ENCODE measurements at places on chromosomes 2 and 18.

GRCh38 chr2:160679686-160680085 lies 186.1 kb upstream of the RBMS1 start:
- DNase-seq = no peak

GRCh38 chr2:105747991-105748390 lies 3.3 kb downstream of the NCK2 start:
- no peak for DNase-seq

DNA sequence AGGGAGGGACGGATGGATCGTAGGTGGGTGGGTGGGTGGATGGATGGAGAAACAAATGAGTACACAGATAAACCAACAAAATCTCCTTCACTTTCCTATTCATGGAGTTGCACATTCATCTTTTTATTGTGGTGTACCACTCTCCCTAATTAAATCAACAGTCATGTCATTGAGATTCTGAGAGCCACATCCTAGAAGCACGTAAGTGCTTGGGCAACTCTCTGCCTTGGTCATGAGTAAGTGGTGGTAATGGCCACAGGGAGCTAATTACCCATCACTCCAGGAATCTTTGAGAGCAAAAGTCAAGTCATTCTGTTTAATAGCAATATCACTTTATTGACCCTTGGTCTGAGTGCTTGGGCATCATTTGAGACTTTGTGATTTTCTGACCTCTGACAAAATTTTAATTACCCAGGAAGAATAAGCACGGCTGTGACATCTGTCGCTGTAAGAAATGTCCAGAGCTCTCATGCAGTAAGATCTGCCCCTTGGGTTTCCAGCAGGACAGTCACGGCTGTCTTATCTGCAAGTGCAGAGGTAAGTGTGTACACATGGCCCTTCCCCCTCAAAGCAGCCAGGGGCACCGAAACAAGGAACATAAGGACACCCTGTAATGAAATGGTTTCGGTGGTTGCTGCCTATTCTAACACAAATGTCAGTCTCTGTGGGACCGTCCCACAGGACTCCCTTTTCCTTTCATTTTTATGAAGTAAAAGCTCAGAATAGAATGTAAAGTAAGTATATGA lies 85.9 kb downstream of the FEZ2 start:
- DNase-seq = no peak

DNA sequence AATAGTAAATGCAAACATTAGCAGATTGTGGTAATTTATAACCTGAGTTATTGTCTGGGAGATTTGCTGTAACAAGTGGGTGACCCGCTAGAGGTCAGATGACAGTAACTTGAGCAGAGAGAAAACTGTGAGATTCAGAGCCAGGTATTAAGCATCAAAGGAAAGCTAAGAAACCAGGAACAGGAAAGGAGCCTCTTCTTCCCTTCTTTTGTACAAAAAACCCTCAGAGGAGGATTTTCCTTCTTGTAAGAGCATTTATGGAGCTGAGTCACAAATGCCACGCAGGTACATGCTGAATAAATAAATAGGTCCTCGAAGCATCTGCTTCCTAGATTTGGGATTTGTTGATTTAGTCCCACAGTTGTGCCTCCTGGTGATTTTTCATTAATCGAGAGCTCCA lies 146.5 kb downstream of the SH3BP4 start:
- DNase-seq = peak; percentile 32

DNA sequence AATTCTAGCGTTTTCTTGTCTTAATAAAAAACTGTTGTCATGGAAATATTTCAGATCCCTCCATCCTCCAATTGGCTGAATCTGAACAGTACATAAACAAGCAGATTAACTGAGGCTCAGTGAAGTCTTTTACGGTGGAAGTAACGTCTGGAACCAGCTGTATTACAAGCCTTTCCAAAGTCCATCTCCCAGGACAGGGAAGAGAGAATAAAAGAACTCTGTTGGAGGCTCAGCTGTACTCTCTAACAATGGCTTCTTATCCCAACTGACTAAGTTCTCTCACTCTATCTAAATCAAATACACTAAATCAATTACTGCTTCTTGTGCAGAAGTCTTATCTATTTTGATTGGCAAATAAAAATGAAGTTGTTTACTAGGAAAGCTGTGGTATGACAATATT lies 19.9 kb upstream of the NEDD4L start:
- DNase-seq = no peak
